Stimulated activated CD4-positive, alpha-beta T cell treated with anti-CD3 and anti-CD28 coated beads, TNF-alpha, amount 100 ng/mL, for 1 hour (primary cell): ENCODE measurements at places on chromosomes 16 and 17.

DNA sequence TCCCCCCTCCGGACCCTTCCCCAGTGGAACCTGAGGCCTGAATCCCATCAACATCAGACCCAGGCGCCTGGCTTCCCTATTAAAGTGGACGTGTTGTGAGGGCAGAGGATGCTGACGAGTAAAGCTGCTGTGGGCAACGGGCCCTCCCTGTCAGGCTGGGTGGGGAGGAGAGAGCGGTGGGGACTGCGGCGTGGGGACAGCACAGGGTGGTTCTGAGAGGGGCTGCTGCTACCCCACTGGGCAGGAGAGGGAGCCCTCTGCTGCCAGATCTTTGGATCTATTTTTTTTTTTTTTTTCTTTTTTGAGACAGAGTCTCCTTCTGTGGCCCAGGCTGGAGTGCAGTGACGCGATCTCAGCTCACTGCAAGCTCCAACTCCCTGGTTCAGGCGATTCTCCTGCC lies 5.9 kb downstream of the CA5A start:
- DNase-seq = no peak

DNA sequence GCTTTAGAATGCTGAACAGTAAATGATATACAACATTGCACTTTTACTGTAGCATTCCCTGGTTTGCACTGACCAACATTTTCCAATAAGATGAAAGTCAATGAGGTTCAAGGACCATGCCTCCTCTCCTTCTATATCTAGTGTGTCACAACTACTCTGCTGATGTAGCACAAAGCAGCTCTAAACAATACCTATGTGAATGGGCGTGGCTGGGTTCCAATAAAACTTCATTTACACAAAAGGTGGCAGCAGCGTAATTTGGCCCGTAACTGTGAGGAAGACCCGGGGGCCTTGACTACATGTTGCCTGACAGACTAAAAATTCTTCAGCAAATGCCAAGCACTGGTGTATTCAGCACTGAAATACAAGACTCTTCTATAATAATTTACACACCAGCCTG lies 6.5 kb downstream of the SRP68 start:
- no peak for DNase-seq

DNA sequence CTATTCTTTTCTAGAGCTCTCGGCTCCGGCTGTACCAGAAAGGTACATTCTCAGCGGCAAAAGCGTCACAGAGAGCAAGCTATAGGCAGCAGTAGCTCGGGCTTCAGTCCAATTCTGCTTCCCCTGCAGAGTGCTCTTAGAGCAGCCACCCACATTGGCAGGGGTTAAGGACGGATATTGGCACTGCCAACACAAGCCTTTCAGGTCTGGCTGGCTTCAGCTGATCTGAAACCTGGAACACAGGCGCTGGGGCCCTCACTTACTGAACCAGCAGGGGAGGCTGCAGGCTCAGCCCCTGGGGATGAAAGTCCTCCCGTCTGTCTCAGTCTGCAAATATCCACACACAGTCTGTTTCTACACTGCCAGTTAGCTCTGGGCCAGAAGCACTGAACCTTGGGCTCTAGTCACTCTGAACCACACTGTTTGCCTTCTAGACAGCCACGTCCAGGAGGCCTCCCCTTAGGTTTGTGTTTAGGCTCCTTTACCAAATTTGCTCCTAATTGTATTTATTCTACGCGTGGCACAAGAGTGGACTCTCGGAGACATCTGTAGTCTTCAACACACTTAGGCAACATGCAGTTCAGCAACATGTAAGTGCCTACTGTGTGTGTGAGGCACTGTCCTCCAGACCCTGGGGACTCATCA lies 40.1 kb downstream of the HIC1 start:
- no peak for DNase-seq

DNA sequence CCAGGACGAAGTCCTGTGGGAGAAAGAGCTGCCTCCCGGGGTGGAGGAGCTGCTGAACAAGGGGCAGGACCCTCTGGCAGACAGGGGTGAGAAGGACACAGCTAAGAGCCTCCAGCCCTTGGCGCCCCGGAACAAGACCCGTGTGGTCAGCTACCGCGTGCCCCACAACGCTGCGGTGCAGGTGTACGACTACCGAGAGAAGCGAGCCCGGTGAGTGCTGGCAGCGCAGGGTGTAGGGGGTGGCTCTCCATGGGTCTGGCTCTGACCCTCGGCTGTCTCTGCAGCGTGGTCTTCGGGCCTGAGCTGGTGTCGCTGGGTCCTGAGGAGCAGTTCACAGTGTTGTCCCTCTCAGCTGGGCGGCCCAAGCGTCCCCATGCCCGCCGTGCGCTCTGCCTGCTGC lies 21.4 kb downstream of the MVP start:
- DNase-seq = no peak

DNA sequence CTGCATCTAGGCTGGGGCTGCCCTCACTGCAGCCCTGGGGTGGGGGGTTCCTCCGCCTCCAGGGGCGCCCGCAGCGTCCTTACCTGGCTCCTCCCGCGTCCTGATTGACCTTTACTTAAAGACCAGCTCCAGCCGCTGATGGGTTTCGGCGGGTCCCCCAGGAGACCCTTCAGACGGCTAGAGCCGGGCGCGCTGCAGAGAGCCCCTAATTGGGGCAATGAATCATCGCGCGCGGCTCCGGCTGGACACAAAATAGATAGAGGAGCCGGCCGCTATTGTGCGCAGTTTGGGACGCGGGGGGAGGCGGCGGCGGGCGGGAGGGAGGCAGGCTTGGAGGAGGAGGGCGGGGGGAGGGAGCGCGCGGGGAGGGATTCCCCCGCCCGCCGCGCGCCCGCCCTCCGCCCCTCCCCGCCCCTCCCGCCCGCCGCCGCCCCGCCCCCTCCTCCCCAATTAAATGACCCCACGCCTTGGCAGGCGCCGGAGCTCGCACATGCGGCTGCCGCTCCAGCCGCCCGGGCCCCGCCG lies 56.5 kb upstream of the CIBAR2 start:
- DNase-seq = no peak

DNA sequence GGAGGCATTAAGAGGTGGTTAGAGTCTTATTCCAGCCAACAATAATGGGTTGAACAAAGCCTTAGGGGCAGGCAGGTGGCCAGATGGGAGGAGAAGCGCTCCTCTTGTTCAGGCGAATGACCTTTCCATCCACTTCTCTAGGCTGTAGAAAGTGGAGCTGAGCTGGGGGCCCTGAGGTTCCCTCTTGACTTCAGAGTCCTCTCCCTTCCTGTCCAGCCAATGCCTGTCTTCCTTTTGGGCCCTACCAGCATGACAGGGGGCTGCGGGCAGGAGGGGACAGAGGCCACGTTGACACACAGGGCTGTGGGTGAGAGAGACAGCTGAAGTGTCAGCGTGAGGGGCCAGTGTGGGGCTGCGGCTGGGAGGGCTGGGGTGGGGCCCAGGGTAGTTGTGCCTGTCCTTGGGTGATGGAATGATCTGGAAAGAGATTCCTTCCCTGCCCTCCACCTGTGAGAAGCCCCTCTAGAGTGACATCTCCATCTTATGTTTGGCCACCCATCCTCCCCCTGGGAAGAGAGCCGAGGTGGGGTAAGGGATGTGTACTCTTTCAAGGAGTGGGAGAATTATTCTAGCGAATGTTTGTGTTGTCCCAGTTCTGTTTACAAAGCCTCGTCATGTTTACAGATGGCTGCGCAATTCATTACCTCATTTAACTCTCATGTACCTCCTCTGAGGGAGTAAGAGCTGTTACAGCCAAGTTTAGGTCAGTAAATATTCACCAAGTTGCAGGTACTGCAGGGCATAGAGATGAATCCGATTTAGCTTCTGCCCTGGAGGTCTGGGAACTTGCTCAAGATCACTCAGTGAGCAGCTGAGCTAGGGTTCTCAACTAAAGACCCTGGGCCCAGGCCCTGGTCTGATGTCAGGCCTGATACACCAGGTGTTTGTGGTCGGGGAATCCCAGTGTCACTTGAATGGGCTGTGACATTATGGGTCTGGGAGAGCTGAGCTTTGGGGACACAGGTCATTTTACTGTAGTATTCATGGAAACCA lies 3.3 kb downstream of the ERBB2 start:
- DNase-seq = no peak

DNA sequence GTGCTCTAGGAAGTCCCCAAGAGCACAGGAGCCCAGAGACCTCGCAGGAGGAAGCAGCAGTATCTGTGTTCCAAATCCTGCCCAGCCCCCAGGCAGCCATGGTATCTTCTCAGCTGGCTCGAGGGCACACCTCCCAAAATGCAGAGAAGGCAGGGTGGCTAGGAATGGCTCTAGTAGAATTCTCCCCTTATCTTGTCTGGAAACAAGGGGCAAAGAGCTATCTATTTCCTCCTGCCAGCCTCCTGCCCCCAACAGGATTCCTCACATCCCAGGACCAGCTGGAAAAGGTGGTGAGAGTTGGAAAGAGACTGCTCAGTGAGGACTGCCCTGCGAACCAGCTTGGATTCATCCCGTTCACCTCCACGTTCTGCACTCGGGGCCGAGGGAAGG lies 8.6 kb upstream of the TSPOAP1 start:
- DNase-seq = no peak

- no peak for DNase-seq
Observed at GRCh38 chr17:43528988-43529814, 16.9 kb downstream of the ETV4 start.

DNA sequence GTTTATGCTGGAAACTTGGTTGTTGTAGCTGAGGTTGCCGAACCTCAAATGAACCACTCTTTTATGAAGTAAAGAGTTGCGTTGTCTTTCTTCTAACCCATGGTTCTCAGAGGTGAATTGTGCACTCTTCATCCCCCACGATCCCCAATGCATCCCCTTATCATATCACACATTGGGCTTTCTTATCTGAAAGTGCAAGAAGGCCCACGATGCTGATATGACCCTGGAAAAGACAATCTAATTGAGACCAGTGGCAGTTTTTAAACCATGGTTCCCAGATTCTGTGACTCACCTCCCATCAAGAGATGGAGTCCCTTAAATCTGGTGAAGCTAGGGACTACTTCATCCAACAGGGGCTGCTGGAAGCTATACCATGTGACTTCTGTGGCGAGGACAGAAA lies 156.3 kb upstream of the IRX3 start:
- DNase-seq = no peak

- no peak for DNase-seq
Observed at GRCh38 chr16:3023415-3023668, 400 bp downstream of the HCFC1R1 start.

- DNase-seq = no peak
Observed at GRCh38 chr16:31083556-31083955, 5.2 kb downstream of the PRSS53 start.

GRCh38 chr16:67257486-67258160 lies 8.8 kb downstream of the SLC9A5 start:
- DNase-seq = no peak

DNA sequence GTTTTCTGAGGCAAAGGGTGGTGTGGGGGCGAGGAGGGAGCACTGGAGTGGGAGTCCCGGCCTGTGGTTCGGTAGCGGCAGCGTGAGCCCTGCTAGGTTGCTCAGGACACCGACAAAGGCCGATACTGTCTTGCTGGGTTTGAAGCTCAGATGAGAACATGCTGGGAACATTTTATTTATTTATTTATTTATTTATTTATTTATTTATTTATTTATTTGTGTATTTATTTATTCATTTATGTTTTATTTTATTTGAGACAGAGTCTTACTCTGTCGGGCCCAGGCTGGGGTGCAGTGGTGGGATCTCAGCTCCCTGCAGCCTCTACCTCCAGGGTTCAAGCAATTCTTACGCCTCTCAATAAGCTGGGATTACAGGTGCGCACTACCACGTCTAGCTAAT lies 117.9 kb upstream of the GSE1 start:
- DNase-seq = no peak

DNA sequence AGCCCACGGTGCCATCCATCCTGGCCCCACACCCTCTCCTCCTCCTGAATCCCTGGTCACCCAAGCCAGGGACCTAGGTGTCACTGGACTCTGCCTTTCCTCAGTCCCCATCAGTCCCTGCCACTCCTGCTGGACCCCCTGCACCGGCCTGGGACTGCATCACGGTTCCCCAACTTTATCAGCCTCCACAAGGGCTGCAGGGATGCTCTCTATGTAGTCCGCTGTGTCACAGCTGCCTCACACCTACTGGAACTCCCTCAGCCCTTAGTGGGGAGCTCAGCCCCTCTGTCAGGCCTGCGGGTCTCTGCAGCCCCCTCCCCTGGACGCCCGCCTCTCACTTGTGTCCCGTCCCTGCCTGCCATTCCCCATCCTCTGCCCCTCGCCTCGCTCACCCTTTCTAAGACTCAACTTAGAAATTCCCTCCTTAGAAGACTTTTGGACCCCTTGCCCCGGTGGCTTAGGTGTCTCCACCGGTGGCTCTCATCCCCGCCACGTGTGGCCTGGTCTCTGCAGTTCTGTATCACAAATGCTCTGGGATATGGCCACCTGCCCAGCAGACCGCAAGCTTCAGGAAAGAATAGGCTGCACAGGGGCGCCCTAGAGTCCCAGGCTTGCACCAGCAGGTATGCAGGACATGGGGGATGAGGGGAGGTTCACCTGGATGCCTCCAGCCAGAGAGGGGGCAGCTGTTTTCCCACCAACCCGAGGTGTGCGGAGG lies 62.9 kb downstream of the PRMT7 start:
- DNase-seq = no peak

GRCh38 chr17:13520899-13521572 lies 80.7 kb downstream of the HS3ST3A1 start:
- DNase-seq = no peak

- DNase-seq = no peak
Observed at GRCh38 chr17:58268774-58269556, 11.8 kb downstream of the MPO start.
